ENCODE measurements at places on chromosomes 11 and 22. TPM values are rescaled to one million over a fixed set of nuclear protein-coding genes. Genes with fewer than 3 reads are reported as not detected.

PIK3IP1 gene
- total RNA-seq = 8.6 TPM

H19 gene
- 0.54 TPM for total RNA-seq

GRCh38 chr22:36067235-36067558 lies 38.6 kb upstream of the RBFOX2 start:
- DNase-seq = no peak

DNA sequence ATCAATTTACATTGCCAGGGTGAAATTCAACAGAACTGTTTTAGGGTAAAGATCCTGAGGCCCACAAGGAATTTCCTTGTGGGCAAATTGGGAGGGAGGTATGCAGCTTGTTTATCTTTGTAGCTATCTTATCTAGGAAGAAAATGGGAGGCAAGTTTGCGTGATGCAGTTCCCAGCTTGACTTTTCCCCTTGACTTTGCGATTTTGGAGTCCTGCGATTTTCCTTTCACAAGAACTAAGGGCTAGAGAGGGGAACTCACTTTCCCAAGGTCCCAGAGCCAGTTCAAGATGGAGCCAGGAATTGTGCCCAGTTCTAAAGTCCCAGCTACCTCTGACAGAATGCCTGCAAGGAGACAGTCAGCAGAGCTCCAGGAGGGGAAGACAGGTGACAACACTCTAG lies 30.7 kb downstream of the RIBC2 start:
- no peak for DNase-seq

- no peak for DNase-seq
Measured at GRCh38 chr11:57269571-57270021, 32.5 kb upstream of the APLNR start.

DNA sequence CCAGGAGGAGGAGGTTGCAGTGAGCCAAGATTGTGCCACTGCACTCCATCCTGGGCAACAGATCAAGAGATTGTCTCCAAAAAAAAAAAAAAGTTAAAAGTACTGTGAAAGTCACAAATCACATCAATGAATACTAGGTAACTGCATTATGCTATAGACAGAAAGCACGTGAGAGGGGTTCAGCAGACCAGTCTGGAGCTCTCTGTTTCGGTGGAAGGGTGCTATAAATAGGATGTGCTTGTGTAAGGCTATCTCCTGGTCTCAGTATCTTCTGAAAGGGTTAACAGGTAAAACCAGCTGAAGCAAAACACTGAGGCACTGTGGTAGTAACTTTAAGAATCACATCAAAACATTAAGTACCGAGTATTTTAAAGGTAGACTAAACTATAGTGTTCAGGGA lies 43.4 kb downstream of the EIF4ENIF1 start:
- DNase-seq = no peak

- DNase-seq = no peak
Measured at GRCh38 chr11:79600711-79601110, 159.9 kb upstream of the TENM4 start.

PRR33 gene
- 0.20 TPM for total RNA-seq

- DNase-seq = no peak
Measured at GRCh38 chr22:41875531-41876270, 39.2 kb downstream of the SHISA8 start.

GPR83 gene
- not detected for total RNA-seq

DNA sequence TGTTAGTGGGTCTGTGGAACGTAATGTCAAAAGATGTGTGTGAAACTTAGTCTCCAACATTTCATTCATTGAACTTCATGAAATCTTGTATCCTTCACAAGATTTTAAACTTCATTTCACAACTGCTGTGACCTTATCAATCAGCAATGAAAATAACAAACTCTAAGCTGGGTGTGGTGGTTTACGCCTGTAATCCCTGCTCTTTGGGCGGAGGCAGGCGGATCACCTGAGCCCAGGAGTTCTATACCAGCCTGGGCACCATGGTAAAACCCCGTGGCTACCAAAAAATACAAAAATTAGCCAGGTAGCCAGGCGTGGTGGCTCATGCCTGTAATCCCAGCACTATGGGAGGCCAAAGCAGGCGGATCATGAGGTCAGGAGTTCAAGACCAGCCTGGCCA lies 5.1 kb downstream of the CHKA start:
- no peak for DNase-seq

GRCh38 chr11:77413850-77414460 lies 59.9 kb downstream of the PAK1 start:
- no peak for DNase-seq

- no peak for DNase-seq
Measured at GRCh38 chr22:48495751-48496080, 1332.0 kb downstream of the BRD1 start.

DNA sequence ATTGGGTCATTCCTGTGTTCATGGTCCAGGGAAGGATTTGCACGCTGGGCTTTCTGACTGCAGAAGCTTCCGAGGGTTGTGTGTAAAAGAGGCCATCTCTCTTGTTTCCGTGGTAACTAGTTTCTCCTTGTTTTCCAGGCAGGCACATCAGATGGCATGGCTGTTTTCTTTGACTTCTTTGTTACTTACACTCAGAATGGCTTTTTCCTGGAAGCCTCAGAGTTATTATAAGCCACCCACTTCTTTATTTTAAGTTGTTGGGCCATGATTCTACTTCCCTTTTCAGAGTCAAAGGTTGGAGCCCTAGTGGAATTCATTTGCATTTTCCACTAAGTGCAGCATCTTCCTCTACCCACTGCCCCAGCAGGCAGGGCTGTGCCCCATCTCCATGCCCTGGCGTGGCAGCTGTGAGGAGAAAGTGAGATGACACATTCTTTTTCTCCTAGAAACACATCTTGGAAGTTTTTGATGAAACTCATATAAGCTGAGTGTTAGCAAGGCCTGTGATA lies 94.9 kb downstream of the PRR5L start:
- no peak for DNase-seq

DNA sequence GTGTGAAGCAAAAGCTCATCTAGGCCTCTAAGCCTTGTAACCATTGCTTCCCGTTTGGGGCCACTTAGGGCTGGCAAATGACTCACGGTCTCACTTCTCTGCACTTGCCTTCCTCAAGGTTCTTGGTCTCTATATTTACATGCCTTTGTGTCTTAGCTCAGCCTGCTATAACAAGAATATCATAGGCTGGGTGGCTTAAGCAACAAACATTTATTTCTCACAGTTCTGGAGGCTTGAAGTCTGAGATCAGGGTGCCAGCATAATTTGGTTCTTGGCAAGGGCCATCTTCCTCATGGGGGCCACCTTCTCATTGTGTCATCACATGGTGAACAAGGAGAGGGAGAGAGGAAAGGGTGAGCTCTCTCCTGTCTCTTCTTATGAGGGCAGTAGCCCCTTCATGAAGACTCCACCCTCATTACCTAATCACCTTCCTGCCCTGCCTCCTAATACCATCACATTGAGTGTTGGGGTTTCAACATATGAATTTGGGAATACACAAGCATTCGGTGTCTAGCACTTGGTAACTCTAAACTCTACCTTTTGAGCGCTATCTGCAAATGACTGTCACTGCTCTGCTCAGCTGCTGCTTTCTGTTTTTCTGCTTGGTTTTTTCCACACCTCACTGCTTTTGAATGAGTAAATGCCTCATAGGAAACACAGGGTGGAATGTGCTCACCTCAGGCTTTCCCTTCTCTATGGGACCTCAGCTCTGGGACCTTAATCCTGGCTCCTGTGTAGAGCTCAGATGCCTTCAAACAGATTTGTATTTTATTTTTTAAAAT lies 16.2 kb upstream of the ME3 start:
- no peak for DNase-seq

SLC22A6 gene
- not detected for total RNA-seq

DNA sequence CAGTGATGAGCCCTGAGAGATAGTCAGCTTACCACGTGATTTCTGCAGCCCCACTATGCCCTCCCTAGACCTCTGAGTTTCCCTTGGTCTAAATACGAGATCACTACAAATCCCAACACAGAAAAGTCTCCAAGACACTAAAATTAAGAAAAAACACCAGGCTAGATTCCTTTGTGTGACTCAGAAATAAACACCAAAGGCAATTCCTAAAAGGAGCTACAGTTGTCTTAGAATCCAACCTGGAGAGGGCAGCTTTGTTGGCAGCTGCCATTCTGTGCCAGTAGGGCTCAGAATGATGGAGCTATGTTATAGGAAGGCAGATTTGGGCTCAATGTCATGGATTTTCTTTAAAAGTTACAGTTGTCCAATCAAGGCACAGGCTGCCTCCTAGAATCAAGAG lies 37.1 kb upstream of the HMGXB4 start:
- no peak for DNase-seq

GRCh38 chr22:23570681-23571080 lies 9.4 kb downstream of the IGLL1 start:
- no peak for DNase-seq

GRCh38 chr11:19767627-19768151 lies 55.1 kb downstream of the NAV2 start:
- DNase-seq = no peak

DNA sequence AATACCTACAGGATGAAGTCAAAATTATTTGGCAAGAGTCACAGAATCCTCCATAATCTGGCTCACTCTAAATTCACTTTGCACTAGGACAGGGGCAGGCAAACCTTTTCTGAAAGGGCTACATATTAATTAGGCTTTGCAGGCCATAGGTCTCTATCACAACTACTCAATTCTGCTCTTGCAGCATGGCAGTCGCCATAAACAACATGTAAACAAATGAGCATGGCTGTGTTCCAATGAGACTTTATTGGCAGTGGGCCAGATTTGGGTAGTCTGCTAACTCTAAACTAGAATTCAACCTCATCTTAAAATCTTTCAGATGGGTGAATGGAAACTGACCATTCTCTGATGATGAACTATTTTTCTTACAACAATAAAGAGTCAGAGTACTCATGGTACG lies 5.8 kb downstream of the THRSP start:
- DNase-seq = no peak

DNA sequence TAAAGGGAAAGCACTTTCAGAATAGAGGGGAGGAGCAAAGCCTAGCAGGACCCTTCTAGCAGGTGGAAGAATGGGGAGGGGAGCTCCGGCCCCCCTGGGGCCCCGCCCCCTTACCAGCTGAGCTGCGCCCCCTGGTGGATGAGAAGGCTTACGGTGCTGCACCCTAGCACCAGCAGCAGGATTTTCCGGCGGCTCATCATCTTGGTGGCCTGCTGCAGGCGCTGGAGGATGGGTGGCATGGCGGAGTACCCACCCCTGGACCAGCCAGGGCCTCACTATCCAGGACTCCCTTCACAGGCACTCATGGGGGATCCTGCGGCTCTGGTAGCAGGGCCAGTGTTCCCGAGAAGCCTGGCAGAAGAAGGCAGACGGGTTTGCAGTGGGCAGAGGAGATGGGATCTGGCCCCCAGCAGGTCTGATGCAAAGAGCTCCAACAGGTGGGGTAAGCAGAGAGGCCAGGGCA lies 3.8 kb downstream of the GAL3ST3 start:
- peak; percentile 85 for DNase-seq

FXYD2 gene
- total RNA-seq = 0.66 TPM

DNA sequence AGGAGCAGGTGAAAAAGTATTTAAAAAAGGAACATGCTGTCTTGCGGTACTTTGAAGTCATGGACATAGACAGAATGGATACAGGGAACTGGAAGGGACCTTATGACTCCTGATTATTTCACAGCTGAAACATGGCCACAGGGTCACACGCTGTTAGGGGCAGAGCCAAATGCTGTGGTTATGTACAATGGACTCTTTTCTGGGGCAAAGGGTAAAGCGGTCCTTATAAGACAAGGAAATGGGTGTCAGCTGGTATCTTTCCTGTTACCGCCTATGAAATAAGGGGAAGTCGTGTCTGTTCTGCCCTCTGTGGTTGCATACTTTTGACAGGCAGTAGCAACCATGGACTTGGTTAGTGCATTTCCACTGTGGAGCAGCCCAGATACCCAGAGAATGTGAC lies 12.8 kb upstream of the ST14 start:
- no peak for DNase-seq

MAFF gene
- total RNA-seq = 8.9 TPM

- DNase-seq = no peak
Measured at GRCh38 chr11:7559398-7560283, 45.8 kb downstream of the PPFIBP2 start.

- DNase-seq = no peak
Measured at GRCh38 chr22:46666577-46667244, 46.5 kb downstream of the GRAMD4 start.

TMA7B gene
- total RNA-seq = 0.61 TPM

AGBL2 gene
- 0.83 TPM for total RNA-seq

- no peak for DNase-seq
Measured at GRCh38 chr11:125262194-125262829, 97.8 kb downstream of the PKNOX2 start.

- no peak for DNase-seq
Measured at GRCh38 chr22:27614006-27614649, 187.4 kb downstream of the MN1 start.

GRCh38 chr11:63851364-63851763 lies 12.5 kb downstream of the MARK2 start:
- DNase-seq = no peak

- no peak for DNase-seq
Measured at GRCh38 chr22:49282596-49282995, 545.1 kb downstream of the BRD1 start.

TRPM5 gene
- total RNA-seq = not detected

- DNase-seq = peak; percentile 87
Measured at GRCh38 chr11:14519917-14520746, at the start of gene PSMA1. Gene PSMA1 (minus strand): TSS chr11:14520386. CDS start chr11:14520299, 87 bp downstream.

- no peak for DNase-seq
Measured at GRCh38 chr11:113675565-113675964, 30.5 kb downstream of the TMPRSS5 start.

MS4A15 gene
- not detected for total RNA-seq

GRCh38 chr11:13010749-13011465 lies 1.8 kb downstream of the RASSF10 start:
- no peak for DNase-seq

DNA sequence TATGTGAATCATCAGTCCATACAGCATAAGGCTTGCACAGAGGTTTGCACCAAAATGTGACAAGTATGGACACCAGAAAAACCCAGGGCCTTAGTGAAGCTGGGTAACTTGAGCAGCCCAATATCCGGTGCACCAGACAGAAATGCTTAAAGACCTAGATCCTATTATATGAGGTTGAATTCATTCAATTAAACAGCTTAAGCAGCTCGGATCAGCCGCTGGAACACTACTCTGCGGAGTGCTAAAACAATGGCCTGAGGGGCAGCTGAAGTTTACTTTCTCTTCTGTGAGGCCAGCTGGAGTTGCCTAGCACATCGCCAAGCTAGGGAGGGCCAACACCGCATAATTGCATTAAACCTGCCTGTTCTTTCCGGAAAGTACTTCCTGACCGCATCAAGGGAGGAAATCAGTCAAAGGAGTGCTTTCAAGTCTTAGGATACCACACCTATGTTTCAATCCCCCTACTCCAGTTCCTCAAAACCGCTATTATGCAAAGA lies 17.0 kb upstream of the FAM181B start:
- no peak for DNase-seq
